Umbilical cord (tissue), 2 donors: ENCODE measurements at places on chromosomes 12 and 14. TPM values are rescaled to one million over a fixed set of nuclear protein-coding genes. Genes with fewer than 3 reads are reported as not detected.

SERPINA5 gene
- 0.24 TPM for total RNA-seq

KRT79 gene
- total RNA-seq = not detected

BCL2L14 gene
- 9.4 TPM for total RNA-seq

SRRM4 gene
- total RNA-seq = 0.96 TPM

CMKLR1 gene
- total RNA-seq = 79.0 TPM

- DNase-seq = no peak
Measured at GRCh38 chr12:5898874-5899273, 46.2 kb downstream of the ANO2 start.

DNA sequence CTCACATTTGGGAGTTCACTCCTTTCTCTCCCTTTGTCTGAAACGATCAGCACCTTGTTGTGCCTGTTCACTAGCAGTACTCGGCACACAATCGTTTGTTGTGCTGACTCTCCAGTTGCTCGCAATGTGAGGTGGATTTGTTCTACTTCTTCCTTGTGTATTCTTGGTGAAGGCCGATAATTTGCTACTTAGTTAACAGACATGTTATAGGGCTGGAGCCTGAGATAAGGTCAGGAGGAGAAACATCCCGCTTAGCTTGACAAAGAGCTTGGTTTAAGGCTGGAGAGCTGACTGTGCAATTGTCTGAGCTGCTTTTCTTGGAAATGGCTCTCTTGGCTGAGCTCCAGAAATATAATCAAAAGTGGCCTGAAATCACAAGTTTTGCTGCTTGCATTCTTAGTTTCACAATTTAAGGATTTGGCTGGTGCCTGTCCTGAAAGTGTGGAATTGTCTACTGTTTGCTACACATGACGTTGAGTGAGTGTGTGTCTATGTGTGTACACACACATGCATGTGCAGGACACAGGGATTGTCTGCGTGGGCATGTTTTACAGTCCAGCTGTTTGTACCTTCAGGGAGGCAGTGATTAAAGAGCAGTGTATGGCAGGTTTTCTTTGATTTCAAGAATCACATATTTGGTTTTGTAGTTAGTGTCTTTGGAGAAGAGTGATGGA is 77.7 kb downstream of the ARF6 start:
- peak; percentile 89 for DNase-seq

DNA sequence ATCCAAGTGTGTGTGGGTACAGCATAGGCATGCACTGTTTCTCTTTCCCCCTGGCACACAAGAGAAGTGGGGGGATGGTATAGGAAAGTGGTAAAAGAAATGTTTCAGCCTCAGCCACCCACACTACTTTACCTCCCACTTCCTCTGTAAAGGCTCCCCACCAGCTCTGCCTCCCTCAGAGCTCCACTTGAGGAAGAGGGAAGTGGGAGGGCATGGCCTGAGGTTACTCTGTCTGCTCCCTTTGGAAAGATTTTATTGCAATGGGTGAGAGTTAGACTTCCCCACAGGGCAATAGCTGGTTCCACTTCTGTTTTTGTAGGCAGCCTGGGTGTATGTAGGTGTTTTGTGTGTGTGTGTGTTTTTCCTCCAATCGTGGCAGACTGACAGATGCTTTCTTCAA is 145.3 kb downstream of the SSPN start:
- DNase-seq = peak; percentile 44

DNA sequence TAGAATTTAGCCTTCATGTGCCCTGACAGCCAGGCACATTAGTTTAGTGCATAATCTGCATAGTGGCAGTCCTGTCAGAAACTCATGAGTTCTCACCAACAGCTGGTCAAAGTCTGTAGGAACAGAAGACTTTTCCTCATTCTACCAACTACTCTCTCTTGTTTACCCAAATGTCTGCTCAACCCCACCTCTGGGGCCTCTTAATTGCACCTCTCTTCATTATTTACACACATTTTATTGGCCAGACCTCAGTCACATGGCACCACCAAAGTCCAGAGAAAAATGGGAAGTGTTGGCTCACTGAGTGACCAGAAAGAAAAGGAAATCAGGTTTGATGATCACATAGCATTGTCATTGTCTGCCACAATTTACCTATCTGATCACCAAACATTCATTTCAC is 114.6 kb upstream of the PLXNC1 start:
- no peak for DNase-seq

DNA sequence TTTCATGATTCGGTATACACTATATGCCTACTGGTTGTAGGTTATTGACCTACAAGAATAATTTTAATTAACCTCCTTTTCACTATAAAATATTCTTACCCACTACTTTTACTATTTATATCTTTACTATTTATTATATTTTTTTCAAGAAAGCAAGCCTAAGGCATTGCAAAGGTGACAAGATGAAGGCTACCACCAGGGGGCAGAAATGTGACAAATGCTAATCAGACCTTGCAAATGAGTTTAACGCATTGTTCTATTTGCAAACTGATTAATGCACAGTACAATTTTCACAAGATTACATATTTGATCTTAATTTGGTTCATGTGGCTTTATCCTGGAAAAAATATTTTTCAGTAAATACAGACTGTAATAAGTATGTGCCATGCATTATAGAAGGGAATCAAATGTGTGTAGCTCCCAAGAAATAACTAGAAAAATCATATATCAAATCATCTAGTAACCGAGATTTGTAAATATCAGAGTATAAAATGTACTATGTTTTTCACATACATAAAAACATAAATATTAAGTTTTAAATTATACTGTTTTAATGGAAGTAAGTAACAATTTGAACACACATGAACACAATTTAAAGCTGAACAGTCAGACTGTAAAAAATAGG is 107.0 kb downstream of the ADAMTS20 start:
- DNase-seq = peak; percentile 51

DNA sequence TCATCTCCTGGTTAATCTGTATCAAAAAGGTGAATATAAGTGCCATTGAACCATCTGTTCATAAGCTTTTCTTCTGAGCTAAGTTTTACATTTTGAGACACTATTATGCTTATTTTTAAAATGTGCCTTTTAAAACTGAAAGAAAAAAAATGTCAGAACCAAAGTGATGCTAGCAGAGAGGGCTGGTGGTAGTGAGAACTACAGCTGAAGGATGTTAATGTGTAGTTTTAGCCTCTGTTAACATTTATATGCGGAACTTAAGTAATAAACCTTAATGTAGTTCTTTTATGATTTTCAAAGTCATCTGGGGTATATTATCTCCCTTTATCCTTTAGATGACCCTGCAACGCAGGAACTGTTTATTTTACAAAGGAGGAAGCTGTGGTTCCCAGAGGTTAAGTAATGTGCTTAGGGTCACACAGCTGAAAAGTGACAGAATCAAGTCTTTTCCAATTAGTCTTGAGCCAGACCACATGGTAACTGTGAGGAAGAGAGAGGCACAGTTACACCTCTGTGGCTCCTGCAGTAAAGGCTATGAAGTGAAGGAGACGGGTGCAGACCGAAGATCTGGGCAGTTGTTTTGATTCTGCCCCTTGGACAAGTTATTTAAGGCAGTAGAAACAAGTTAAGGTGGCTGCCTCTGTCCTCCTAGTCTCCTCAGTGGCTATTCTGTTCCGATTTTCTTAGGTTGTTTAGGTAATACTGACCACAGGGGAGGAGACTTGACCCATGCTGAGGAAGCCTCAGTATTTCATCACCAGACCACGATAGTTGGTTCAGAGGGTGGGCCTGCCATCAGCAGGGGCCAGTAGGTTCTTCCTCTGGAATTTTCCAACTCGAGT is 23.9 kb downstream of the GNG2 start:
- peak; percentile 32 for DNase-seq

DNA sequence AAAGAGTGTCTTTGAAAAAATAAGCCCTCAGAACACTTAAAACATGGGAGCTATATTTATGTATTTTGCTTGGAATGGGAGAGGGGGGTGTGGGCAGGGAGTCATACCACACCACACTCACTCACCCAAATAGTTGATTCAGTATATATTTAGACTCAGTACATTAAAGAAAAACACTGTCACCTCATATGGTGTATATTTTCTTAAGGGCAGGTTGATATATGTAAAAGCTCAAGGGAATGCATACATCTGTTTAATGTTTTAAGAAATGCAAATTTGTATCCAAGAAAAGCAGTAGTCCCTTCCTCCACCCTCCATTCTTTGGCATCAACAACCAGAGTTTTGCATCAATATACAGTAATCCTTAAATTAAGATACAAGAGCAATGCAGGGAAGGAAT is 1.4 kb downstream of the NFYB start:
- DNase-seq = no peak

GRCh38 chr12:90868626-90869025 is 86.3 kb downstream of the CCER1 start:
- DNase-seq = no peak

GRCh38 chr14:105414456-105415371 is 4.9 kb upstream of the MTA1 start:
- DNase-seq = peak; percentile 72

DNA sequence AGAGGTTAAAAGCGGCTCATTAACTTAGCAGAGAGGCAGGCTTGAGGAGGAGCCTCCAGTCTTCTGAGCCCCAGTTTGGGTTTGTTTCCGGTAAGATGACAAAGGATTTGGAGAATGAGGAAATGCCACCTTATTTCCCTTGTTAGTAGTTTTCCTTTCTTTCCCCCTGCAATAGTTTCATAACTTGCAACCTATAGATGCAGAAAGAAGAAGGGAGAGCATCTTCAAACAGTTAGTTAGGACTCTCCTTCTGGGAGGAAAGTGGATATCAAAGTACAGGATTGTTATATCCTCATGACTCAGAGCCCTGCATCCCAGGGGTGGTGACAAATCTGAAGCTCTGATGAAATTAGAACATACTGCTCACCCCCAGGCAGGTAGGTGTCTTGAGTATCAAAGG is 180.7 kb upstream of the SLC38A2 start:
- no peak for DNase-seq

GRCh38 chr12:105616971-105617540 is 286.6 kb downstream of the C12orf75 start:
- peak; percentile 60 for DNase-seq

DNA sequence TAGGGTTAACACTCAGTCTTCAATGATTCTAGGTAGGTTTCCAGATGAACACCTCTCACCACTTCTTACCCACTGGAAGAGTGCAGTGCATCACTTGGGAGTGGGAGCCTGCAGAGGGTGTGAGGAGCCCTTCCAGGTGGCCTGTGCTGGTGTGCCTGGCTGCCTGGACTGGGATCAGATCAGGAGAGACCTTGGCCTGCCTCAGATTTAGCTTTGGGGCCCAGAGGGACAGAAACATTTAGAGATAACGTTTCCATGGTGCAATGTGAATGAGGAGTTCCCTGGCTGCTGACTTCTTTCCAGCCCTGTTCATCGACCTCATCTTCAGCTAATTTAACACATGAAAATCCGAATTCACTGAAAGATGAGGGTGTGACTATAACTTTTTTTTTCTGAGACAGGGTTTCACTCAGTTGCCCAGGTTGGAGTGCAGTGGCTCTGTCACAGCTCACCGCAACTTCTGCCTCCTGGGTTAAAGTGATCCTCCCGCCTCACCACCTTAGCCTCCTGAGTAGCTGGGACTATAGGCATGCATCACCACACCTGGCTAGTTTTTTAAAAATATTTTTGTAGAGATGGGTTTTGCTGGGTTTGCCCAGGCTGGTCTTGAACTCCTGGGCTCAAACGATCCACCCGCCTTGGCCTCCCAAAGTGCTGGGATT is 53.6 kb downstream of the SUSD6 start:
- DNase-seq = peak; percentile 79

GRCh38 chr12:28367993-28368392 is 177.7 kb downstream of the CCDC91 start:
- DNase-seq = no peak

DNA sequence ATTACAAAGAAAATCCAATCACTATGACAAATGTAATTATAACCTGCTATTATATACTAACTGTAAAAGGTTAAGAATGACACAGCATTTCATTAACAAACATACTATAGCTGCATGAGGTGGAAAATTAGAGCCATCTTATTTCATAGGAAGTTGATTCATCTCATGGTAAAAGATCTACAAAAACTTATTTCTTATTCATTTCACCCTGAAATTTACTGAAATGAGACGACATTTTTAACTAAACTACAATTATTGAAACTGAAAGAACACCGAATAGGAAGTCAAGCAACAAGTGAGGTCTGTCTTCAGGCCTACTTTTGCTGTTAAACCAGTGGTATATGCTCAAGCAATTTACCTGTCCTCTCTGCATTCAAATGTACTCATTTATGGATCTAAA is 87.2 kb downstream of the CEP83 start:
- no peak for DNase-seq

- DNase-seq = peak; percentile 83
Measured at GRCh38 chr12:115232455-115233156, 548.6 kb upstream of the TBX3 start.

DNA sequence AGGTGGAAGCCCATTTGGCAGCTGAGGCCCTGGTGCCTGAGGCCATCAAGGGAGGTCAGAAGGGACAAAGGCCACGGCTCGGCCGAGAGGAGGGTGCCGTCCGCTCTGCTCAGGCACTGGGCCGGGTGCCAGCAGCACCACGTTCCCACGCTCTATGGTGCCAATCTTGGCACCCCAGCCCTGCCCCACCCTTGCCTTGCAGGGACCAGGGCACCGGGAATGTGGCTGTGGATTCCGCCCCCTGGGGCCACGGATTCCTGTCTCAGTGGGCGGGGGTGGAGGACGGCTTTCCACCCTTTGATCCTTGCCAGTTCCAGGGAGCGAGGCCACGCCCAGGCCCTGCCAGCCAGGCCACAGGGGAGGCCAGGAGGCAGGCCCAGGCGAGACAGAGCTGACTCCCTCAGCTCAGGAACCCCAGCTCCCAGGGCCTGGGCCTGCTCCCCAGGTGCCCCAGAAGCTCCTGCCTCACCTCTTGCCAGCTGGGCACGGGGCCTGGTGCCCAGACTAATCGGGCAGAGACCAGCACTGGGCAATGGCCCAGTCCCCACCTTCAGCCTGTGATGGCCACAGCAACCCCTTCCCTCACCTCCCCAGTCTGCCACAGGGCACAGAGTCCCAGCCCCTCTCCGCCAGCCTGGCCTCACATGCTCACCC is 26.4 kb upstream of the GPR132 start:
- peak; percentile 74 for DNase-seq

DNA sequence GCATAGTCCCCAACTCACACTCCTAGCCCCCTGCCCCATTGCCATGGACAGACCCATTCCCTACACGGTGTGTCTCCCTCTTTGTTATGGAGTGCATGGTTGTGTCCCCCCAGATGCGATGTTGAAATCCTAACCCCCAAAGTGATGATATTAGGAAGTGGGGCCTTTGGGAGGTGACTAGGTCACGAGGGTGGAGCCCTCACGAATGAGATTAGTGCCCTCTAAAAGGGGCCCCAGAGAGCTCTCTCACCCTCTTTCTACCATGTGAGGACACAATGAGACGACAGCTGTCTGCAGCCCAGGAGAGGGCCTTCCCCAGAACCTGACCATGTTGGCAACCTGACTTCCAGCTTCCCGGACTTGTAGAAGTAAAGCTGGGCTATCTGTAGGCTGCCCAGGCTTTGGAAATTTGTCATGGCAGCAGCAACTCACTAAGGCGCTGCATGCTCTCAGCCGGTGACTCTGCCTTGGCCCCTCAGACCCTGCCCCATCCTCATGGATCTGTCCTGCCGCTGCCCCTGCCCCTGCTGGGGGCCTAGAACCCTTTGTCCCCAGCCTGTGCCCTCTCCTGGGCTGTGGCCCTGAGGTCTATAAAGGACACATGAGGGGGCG is 318.1 kb upstream of the RTL1 start:
- no peak for DNase-seq
